ENCODE measurements at places on chromosomes 11 and 22.

- DNase-seq: no peak
Observed at GRCh38 chr11:2585566-2586086, 114.2 kb downstream of the KCNQ1OT1 start.

- no peak for DNase-seq
Observed at GRCh38 chr11:4766420-4767043, 3.2 kb downstream of the OR51F1 start.

GRCh38 chr11:60129853-60130252, 41.4 kb downstream of the MS4A2 start:
- DNase-seq: no peak

GRCh38 chr11:64768300-64768694, 8.5 kb upstream of the PYGM start:
- no peak for DNase-seq

GRCh38 chr11:28922386-28922981, 814.3 kb downstream of the METTL15 start:
- DNase-seq: no peak

DNA sequence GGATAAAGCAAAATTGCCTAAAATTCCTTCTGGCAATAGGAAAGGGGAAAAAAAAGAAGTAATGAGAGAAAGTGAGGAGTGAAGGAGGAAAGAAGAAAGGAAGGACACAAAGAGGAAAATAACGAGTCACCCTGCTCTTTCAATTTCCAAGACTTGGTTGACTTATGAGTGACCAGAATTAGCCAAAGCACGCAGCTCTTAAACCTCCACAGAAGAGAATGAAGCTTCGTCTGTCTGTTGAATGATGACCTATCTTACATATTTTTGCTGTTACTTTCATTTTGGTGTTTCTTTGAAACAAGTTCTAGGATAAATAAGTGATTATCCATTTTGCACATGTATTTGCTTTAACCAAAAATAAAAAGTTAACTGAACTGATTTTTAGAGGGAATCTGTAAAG, 728 bp downstream of the MMP27 start:
- DNase-seq: no peak

Measured in T1000 (cell line).